GM23248 (cell line): ENCODE measurements at places on chromosomes 16 and 17. TPM values are rescaled to one million over a fixed set of nuclear protein-coding genes. Genes with fewer than 3 reads are reported as not detected.

DNA sequence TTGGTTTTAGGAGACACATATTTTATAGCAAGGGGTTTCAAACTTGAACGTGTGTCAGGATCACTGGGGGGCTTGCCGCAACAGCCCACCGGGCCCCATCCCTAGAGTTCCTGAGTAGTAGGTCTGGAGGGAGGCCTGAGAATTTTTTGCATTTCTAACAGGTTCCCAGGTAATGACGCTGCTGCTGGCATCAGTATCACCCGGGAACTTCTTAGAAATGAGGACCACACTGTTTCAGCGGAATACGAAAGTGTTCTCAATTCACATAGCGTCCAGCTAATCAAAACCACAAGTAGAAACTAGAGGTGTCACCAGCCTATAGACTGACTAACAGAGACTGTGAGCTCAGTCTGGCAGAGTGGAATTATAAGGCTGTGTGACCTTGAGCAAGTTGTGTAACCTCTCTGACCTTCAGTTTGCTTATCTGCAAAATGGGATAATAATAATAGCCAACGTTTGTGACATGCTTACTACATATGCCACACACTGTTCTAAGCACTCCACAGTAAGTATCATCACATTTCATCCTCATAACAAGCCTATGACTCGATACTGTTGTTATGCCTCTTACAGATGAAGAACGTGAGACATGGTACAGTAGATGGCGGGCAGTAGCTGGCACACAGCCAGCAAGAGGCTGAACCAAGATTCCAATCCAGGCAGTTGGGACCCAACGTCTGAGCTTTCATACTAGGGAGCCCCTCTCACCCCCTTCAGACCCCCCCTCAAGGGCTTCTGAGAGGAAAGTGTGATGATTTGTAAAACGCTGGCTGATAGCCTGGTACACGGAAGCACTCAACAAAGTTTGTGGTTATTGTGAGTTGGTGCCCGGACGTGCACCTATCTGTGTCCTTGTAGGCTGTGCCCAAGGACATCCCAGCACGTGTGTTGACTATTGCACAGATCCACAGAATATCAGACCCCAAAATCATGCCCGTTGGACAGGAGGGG, 4.6 kb upstream of the ICAM2 start:
- no peak overlapping the region for H3K4me3 ChIP-seq
- H3K36me3 ChIP-seq = no peaks in the 10 kb centered on the region
- no peaks in the 10 kb centered on the region for H3K4me1 ChIP-seq
- peak; percentile 47 for DNase-seq

Gene BAHCC1
- total RNA-seq = 3.0 and 5.2 TPM in 2 replicates

DNA sequence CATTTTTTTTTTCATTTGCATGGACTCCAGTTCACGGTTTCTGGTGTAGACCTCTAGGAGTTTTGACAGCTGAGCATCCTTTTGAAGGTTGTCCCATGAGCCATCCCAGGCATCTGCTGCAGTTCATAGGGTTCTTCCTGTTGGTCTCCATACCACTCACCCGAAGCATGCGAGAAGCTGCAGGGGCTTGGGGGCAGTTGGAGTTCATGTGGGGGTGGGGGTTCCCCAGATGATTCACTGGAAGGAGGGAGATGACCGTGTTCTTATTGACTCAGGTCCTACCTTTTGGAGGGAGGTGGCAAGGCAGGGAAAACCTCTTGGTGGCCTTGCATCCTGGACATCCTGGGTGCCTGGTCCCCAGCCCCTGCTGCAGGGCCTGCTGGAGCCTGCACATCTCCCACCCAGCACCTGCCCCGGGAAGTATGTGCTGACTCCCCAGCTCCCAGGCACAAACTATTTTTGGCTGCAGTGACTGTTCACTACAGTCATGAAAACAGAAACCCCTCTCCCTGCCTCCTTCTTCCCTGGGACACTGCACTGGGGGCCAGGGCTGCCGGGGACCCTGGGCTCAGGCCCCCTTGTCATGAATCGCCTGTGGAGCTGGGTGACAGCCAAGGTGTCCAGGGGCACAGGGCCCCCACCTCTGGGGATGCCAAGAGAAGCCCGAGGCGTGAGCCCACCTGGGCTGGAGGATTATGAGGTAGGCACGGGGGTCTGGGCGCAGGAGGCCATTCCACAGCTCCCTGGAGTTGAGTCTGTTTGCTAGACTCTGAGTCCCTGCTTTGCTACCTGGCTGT, 64.9 kb upstream of the LGALS9 start:
- peaks cover 3% of the 10 kb centered on the region; the same call in 1 of the 2 replicates for H3K4me1 ChIP-seq
- no peak for DNase-seq
- no peaks in the 10 kb centered on the region for H3K36me3 ChIP-seq
- H3K4me3 ChIP-seq = no peak overlapping the region
- no peaks in the 10 kb centered on the region for H3K27me3 ChIP-seq

Gene ETV4
- 2.1 and 3.5 TPM in 2 replicates for total RNA-seq

- DNase-seq = no peak
- H3K27me3 ChIP-seq = peaks cover 9% of the 10 kb centered on the region
- H3K4me3 ChIP-seq = no peak overlapping the region
- no peaks in the 10 kb centered on the region for H3K4me1 ChIP-seq
These were observed 33.5 kb downstream of the MGAT5B start for GRCh38 chr17:76901542-76902197.

Gene TUBG2
- 12.1 and 14.4 TPM in 2 replicates for total RNA-seq

Gene MEOX1
- not detected in 2 replicates for total RNA-seq

Gene PER1
- 4.4 and 5.1 TPM in 2 replicates for total RNA-seq

GRCh38 chr16:20918486-20919239, 18.1 kb downstream of the LYRM1 start:
- DNase-seq = peak; percentile 90
- no peaks in the 10 kb centered on the region; the same call in 1 of the 2 replicates for H3K36me3 ChIP-seq
- peak overlapping the region; percentile 21; the same call in 1 of the 2 replicates for H3K4me3 ChIP-seq

DNA sequence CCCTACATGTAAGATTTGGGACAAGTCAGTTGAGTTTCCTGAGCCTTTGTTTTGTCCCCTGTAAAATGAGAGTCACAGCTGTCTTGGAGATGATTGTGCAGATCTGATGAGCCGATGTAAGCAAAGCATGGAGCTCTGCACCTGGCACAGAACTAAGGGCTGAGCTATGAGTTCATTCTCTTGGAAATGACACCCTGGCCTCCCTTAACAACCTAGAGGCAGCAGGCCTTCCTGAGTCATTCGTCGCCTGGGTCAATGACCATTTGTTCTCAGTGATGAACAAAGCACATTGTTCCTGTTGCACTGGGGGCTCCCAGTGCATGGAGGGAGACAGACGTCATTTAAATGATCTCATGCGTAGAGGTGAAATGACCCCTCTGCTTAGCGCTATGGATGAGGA, 62.8 kb upstream of the GCSH start:
- H3K36me3 ChIP-seq = no peaks in the 10 kb centered on the region
- H3K27me3 ChIP-seq = peaks cover under 1% of the 10 kb centered on the region; the same call in 1 of the 2 replicates
- no peak for DNase-seq
- H3K4me3 ChIP-seq = no peak overlapping the region

Gene PRAC2
- total RNA-seq = not detected in 2 replicates

Gene PPP1R27
- total RNA-seq = not detected in 2 replicates

GRCh38 chr17:76170114-76170513, 29.1 kb upstream of the FOXJ1 start:
- no peaks in the 10 kb centered on the region for H3K36me3 ChIP-seq
- H3K27me3 ChIP-seq = no peaks in the 10 kb centered on the region
- DNase-seq = no peak
- peaks cover 4% of the 10 kb centered on the region; the same call in 1 of the 2 replicates for H3K4me1 ChIP-seq
- no peak overlapping the region for H3K4me3 ChIP-seq
- no peak overlapping the region for H3K27ac ChIP-seq

- H3K27ac ChIP-seq = peak overlapping the region; percentile 94
- H3K27me3 ChIP-seq = no peaks in the 10 kb centered on the region
- H3K4me1 ChIP-seq = peaks cover 49% of the 10 kb centered on the region
These were observed 2.1 kb downstream of the MFAP4 start for GRCh38 chr17:19384723-19385391.

DNA sequence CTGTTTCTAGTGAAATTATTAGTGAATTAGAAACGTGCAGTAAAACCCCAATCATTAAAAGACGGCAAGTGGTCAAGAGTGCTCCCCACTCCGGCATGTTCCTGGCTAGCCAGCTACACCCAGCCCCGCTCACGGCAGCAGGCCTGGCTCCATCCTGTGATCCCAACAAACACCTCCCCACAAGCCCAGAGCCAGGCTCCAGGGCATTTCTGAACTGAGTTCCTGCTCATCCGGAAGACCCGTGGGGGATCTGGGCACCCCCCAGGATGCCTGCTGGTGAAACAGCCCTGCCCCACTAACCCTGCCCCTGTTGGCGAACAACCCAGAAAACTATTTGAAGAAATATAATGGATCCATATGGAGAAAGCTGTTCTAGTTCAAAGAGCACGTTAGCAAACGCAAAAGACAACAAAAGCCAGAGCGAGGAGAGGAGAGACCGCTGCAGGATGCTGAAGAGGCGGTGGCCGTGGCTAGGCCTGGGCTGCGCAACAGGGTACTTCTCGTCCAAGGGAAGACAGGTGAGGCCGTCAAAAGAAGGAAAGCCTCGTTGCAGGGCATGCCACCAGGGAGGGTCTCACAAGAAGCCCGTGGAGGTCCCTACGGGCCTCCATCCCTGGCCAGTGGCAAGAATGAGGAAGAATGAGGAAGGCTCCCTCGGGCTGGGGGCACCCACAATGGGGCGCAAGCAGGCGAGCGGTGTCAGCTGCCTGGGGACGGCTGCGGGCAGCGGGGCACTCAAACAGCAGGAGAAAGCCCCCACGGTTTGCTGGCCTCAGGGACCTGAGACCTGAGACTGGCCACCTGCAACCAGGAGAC, 19.2 kb downstream of the SLC16A3 start:
- H3K36me3 ChIP-seq = peaks cover 50% of the 10 kb centered on the region
- peaks cover 17% of the 10 kb centered on the region for H3K4me1 ChIP-seq
- peak overlapping the region; percentile 87; the same call in 1 of the 2 replicates for H3K27ac ChIP-seq
- no peaks in the 10 kb centered on the region for H3K27me3 ChIP-seq
- no peak overlapping the region for H3K4me3 ChIP-seq

DNA sequence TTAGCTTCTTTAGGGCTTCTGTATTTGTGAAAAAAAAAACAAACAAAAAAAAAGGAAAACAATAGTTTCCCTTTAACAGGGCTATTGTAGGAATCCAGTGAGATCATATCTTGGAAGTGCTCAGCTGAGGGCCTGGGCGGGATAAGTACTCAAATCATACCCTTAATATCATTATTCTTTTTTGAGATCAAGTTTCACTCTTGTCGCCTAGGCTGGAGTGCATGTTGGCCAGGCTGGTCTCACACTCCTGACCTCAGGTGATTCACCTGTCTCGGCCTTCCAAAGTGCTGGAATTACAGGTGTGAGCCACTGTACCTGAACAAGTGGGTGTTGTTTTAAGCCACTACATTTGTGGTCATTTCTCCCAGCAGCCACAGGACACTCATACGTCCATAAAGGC, 87.0 kb downstream of the CDH13 start:
- H3K27ac ChIP-seq = no peak overlapping the region
- no peak overlapping the region for H3K4me3 ChIP-seq
- no peaks in the 10 kb centered on the region for H3K36me3 ChIP-seq
- H3K27me3 ChIP-seq = no peaks in the 10 kb centered on the region
- H3K4me1 ChIP-seq = peaks cover 13% of the 10 kb centered on the region
- no peak for DNase-seq

Gene OSGIN1
- 0.63 and 1.1 TPM in 2 replicates for total RNA-seq

DNA sequence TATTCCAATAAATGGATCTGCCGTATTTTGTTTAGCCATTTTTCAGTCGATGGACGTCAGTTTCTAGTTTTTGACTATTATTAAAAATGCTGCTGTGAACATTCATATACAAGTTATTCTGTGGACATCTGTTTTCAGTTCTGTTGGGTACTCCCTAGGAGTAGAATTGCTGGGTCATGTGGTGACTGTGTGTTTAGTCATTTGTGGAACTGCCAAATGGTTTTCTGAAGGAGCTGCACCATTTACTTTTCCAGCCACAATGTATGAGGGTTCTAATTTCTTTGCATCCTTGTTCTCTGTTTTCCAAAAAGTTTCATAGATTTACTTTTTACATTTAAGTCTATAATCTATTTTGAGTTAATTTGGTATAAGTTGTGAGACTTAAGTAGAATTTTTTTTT, 29.5 kb downstream of the CYLD start:
- H3K27ac ChIP-seq = peak overlapping the region; percentile 88
- H3K27me3 ChIP-seq = no peaks in the 10 kb centered on the region
- peaks cover 12% of the 10 kb centered on the region for H3K36me3 ChIP-seq
- no peak overlapping the region for H3K4me3 ChIP-seq

- H3K36me3 ChIP-seq = no peaks in the 10 kb centered on the region
- H3K4me3 ChIP-seq = no peak overlapping the region
- peaks cover 4% of the 10 kb centered on the region; the same call in 1 of the 2 replicates for H3K4me1 ChIP-seq
- no peak for DNase-seq
These were observed 162.6 kb downstream of the XYLT1 start for GRCh38 chr16:17308186-17308585.

Gene SMIM36
- total RNA-seq = not detected in 2 replicates

Gene CDH11
- 525 and 931 TPM in 2 replicates for total RNA-seq

Gene TMEM92
- total RNA-seq = 0.32 TPM in 1 of 2 replicates, not detected in the other

DNA sequence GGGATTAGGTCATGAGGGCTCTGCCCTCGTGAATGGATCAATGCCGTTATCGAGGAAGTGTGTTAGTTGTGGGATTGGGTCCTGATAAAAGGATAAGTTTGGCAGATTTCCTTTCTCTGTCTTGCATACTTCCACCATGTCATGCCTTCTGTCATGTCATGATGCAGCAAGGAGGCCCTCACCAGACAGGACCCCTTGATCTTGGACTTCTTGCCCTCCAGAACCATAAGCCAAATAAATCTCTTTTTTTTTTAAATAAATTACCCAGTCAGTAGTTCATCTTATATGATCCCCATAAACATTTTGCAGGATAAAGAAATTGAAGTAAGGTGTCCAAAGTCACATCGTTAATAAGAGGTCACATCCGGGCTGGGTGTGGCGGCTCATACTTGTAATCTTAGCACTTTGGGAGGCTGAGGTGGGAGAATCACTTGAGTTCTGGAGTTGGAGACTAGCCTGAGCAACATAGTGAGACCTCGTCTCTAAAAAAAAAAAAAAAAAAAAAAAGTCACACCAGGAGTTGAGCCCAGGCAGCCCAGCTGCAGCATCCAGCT, 25.2 kb downstream of the HEXIM2 start:
- no peak for DNase-seq
- H3K27me3 ChIP-seq = no peaks in the 10 kb centered on the region
- H3K27ac ChIP-seq = no peak overlapping the region
- H3K36me3 ChIP-seq = no peaks in the 10 kb centered on the region
- H3K4me3 ChIP-seq = no peak overlapping the region

DNA sequence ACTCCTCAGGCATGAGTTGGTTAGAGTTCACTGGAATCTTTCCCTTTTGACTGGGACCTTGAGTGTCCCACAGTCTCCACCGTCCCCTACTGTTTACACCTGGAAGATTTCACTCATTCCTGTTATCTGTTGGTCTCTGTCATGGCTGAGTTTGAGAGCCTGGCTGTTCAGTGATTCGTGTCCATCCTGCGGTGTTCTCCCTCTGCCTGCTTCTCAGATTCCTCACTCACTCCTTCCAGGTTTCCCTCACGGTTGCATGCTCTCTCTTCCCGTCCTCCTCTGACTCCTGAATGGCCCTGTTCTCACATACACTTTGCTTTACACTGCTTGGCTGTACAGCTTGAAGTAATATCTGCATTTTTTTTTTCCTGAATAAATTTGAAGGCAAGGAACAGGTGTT, 24.5 kb downstream of the OR1D5 start:
- H3K27ac ChIP-seq = no peak overlapping the region
- no peaks in the 10 kb centered on the region for H3K27me3 ChIP-seq
- no peaks in the 10 kb centered on the region for H3K36me3 ChIP-seq
- no peak overlapping the region for H3K4me3 ChIP-seq
